ENCODE measurements at places on chromosomes 16 and 17.

GRCh38 chr17:6561446-6561845 is 5.1 kb upstream of the PITPNM3 start:
- no peak for DNase-seq

GRCh38 chr17:79975498-79976134 is 60.1 kb downstream of the TBC1D16 start:
- no peak for DNase-seq

GRCh38 chr16:82675300-82675699 is 48.5 kb downstream of the CDH13 start:
- DNase-seq, result no peak

- no peak for DNase-seq
Observed at GRCh38 chr16:66741169-66741900, 10.1 kb downstream of the DYNC1LI2 start.

- no peak for DNase-seq
Observed at GRCh38 chr16:15032547-15033308, 23.1 kb downstream of the NTAN1 start.

GRCh38 chr17:40611840-40612474 is 35.7 kb downstream of the SMARCE1 start:
- DNase-seq, result no peak

- DNase-seq, result no peak
Observed at GRCh38 chr16:85055493-85056210, 28.1 kb downstream of the KIAA0513 start.

DNA sequence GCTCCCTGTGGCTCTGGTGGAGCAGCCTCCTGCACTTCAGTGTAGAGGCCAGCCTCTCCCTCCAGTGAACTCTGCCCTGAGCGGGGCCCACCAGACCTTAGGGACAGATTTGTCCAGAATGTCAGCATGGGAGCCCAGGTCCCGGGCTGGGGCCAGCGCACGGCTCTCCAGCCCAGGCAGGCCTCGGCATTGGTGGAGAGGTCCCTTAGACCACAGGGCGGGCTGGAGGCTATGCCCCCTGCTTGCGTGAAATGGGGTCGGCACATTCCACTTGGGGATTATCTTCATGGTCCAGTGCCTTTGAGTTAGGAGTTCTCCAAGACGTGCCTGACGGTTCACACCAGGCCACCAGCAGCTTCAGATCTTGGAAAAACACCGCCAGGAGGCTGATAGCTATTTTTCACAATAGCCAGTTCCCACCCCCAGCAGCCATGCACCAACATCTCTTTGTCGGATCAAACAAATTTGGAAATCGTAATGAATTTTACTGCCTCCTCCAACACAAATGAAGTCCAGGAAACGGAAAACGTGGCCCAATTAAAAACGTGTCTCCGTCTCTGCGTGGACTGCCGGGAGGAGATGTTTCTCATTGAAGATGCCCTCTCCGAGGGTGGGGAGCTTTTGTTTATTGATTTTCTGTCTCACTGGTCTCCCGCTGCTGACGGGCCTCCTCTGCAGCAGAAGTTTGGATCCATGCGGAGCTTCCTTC is 110.0 kb upstream of the CIBAR2 start:
- no peak for DNase-seq

DNA sequence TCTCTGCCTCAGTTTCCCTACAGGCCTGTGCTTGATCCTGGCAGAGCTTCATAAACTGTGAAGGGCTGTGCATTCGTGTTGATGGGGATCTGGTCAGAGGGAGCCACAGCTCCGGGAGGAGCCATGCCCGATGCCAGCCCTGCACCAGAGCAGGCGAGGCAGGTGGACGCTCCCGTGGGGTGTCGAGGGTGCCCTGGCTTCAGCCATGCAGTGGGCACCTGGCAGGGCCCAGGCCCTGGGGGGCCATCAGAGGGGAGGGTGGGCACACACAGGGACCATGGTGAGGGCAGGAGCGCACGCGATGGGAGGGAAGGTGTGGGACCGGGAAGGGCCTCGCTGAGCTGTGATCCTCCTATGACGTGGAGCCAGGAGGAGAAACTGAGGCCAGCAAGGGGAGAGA is 22.0 kb downstream of the ZFPM1 start:
- DNase-seq, result no peak

DNA sequence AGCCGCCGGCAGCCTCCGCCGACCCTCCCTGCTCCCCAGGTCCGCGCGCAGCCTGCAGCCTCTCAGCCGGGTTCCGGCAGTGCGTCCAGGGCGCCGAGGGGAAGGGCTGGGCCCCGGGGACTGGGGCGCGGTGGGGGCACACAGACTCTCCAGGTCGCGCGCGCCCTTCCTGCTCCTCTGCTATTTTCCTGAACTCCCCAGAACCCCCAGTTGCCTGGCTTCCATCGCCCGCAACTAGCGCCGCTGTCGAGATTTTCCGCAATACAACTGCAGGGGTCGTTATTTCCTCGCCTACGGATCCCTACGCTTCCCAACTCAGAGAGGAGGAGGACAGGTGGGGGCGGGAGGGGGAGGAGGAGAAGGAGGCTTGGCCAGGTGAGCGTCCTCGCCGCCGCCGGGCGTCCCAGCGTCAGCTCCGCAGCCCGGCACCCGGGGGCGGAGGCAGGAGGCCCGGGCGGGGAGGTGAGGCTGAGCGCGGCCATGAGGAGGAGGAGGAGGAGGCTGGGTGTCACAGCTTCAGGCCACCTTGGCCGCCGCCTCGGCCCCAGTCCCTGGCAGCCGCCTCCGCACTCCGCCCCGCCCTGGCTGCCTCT is at the start of gene CA10:
CA10 (minus strand) TSS at position 265 of the 593 bp plus-strand sequence.
- no peak for DNase-seq

- no peak for DNase-seq
Observed at GRCh38 chr16:85345129-85345639, 232.9 kb upstream of the CIBAR2 start.

- no peak for DNase-seq
Observed at GRCh38 chr17:58235821-58236220, 2.6 kb upstream of the LPO start.

GRCh38 chr16:59385959-59386358 is 651.8 kb upstream of the GOT2 start:
- no peak for DNase-seq

- DNase-seq, result no peak
Observed at GRCh38 chr16:24146518-24146917, 109.6 kb upstream of the CACNG3 start.

GRCh38 chr16:81376880-81377279 is 62.1 kb downstream of the GAN start:
- DNase-seq, result no peak

DNA sequence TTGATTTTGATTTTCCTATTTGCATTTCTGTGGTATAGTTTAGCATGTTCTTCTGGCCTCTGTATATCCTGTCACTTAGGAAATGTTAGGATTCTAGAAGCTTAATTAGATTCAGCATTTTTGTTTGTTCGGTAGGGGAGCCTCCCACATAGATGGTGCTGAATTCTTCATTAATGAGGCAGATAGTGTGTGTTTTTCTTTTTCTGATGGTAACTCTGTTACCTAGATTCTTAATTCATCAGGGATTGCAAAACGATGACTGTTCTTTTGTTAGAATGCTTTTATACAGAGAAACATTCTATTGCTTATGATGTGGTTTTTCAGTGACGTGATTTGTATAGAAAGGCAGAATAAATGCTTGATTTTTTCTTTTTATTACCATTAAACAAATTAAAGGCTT is 19.0 kb downstream of the BANP start:
- DNase-seq, result no peak

DNA sequence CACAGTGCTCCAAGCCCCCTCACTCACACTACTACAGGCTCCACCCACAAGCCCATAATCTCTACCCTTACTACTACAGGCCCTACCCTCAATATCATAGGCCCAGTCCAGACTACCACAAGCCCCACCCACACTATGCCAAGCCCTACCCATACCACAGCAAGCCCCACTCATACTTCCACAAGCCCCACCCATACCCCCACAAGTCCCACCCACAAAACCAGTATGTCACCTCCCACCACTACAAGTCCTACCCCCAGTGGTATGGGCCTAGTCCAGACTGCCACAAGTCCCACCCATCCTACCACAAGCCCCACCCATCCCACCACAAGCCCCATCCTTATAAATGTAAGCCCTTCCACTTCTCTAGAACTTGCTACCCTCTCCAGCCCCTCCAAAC is 13.8 kb downstream of the RIPOR1 start:
- DNase-seq, result no peak

DNA sequence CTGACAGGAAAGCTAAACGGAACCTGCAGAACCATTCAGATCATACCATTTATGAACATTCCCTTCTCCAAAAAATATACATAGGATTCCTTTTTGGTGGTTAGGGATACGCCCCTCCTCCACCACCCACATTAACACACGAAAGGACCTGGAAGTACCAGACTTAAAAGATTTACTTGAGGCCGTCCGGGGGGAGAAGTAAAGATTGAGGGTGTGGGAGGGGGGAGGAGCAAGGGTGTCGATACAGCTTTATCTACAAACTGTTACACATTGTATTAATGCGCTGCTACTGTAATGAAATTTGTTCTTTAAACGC is 537 bp downstream of the PALB2 start:
- peak; percentile 28 for DNase-seq

DNA sequence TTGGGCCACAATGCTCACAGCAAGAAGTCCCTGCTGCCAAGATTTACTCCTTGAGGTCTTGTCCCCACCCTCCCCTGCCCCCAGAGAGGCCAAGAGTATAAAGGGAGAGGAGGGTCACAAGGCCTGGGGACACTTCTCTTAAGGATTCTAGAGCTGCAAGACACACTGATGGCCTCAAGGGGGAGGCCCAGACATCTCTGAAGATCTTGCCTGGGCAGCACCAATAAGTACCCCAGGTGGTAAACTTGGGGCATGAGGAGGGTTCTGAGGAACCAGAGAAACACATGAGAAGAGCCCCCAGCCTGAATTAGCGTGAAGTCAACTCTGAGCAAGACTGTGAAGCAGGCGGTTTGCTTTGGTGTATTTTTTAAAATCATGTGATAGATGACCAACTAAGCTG is 26.8 kb upstream of the MTMR4 start:
- DNase-seq, result no peak

DNA sequence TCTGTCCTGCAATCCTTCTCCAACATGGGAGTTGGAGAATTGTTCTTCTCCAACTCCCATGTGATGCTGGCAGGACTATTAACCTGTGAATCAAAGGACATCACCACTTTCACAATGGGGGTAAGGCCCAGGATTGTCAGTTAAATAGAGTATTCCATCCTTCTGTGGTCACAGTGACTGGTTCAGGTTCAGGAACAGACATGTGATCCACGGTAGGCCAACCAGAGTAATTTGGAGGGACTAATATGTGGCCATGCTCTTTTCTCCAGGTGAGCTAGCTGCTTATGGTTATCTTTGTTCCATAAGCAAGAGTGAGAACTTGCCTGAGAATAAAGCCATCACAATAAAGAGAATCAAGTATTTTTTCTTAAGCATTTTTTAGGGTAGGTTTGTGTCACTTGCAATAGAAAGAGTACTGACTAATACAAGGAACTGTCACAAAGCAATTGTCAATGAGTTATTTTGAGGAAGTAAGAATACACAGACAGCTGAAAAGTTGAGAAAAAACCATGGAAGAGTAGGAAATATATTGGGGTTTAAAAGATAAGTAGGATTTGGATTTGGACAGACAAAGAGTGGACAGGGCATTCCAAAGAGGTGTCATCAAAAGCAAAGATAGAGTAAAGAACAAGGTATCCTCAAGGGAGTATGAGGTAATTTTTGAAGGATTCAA is 63.4 kb downstream of the BRIP1 start:
- no peak for DNase-seq

- DNase-seq, result no peak
Observed at GRCh38 chr17:44122816-44123355, 555 bp downstream of the HDAC5 start.

GRCh38 chr17:75679706-75680211 is 12.6 kb downstream of the SAP30BP start:
- no peak for DNase-seq

DNA sequence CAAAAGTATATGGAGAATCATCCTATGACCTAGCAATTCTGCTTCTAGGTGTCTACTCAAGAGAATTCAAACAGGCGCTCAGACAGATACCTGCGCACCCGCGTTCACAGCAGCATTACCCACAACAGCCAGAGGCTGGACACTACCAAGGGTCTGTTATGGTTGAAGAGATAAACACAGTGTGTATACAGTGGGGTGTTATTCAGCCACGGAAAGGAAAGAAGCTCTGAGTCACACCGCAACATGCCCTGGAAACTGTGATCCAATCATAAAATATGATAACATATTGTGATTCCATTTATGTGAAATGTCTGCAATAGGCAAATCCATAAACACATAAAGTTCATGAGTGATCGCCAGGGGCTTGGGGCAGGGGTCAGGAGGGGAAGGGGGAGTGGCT is 18.0 kb upstream of the JPH3 start:
- no peak for DNase-seq

DNA sequence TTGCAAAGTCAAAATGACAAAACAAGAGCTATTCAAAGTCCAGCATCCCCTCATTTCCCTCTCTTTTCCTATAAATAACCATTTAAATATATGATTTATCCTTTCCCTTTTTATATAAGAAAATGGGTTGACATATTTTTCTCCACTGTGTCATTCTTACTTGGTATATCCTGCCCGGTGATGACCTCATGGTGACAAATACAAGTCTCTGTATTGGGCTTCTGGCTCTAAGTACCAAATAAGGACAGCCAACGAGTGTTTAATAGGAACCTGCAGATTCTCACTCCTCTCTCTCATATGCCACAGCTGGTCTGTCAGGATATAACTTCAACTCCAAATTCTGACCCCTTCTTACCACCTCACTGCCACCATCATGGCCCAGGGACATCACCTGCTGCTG is 25.5 kb upstream of the CBLN1 start:
- no peak for DNase-seq

GRCh38 chr17:7034955-7035590 is 742 bp upstream of the SLC16A13 start:
- no peak for DNase-seq

- no peak for DNase-seq
Observed at GRCh38 chr16:19780321-19780720, 62.2 kb downstream of the IQCK start.

- no peak for DNase-seq
Observed at GRCh38 chr16:740459-740763, 386 bp downstream of the CIAO3 start.

- DNase-seq, result no peak
Observed at GRCh38 chr16:11715246-11715947, 27.3 kb downstream of the TXNDC11 start.

- DNase-seq, result no peak
Observed at GRCh38 chr17:59329176-59330052, 2.0 kb upstream of the YPEL2 start.

GRCh38 chr17:32927724-32928585 is at the start of gene TMEM98:
Gene TMEM98, plus strand, starts transcription at chr17:32928153. Its CDS starts 3,376 bp downstream, at chr17:32931529.
- no peak for DNase-seq

All from D721Med (cell line).